GM04504 (cell line): ENCODE measurements at places on chromosomes 2 and 18.

GRCh38 chr18:63867368-63868125 lies 20.0 kb upstream of the SERPINB2 start:
- DNase-seq: no peak

DNA sequence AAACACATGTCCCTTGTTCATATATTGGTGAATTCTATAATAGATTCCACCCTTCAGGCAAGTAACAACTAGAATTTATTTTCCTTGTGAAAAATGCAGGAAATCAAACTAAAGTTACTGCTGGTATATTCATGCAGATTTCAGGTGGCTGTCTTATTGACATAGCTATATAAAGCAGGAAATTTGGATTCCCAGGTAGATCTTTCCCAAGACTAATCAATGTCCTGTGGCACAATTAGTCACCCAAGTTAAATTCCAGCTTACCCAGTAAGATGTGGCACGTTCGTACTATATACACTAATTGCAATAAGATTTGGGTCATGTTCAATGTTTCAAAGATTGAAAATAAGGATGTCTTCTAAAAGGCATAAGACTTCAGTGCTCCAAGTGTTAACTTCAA lies 42.0 kb downstream of the MYO5B start:
- no peak for DNase-seq

GRCh38 chr18:10015941-10016819 lies 102.4 kb downstream of the VAPA start:
- peak; percentile 96 for DNase-seq

- peak; percentile 55 for DNase-seq
Observed at GRCh38 chr2:120253021-120253882, 600 bp downstream of the RALB start.

GRCh38 chr2:20667151-20667530 lies 197 bp downstream of the GDF7 start:
- DNase-seq: no peak

- DNase-seq: no peak
Observed at GRCh38 chr2:44884677-44885076, 56.8 kb upstream of the SIX3 start.

DNA sequence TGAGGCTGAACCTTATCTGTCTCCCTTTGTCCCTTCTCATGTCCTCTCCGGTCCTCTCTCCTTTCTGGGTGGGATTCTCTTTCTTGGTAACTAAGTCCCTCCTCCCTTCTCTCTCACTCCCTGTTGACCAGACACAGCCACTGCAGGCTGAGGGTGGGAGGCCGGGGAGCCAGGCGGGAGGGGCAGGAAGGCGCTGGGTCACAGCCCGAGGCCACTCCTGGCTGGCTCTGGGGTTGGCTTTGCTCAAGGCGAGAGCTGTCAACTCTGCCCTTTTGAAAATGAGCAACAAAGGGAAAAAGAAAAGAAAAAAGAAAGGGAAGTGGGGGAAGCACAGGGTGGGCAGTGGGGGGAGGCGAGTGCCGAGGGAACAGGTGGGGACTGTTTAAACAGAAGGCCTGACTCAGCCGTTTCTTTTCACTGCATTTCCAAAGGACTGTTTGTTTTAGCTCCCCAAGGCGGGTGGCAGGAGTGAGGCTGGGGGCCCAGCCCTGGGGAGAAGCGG lies 70.5 kb upstream of the IGFBP5 start:
- DNase-seq: no peak

GRCh38 chr2:46076251-46076650 lies 221.0 kb upstream of the EPAS1 start:
- peak; percentile 70 for DNase-seq

DNA sequence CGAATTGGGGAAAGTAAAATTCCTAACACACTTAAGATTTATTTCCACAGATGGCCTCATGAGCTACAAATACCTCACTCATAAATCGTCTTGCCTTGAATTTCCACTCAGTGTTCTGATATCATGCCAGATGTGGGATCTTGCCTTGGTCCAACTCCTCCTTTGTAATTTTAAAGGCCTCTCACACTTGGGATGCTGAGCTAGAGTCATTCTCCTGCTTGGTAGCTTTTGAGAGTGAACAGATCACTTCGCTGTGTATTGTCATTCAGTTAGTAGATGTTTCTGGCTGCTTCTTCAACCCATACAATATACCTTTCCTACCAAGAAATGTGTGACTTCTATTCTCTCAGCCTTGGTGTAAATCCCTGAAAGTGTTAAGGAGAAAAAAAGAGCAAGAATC lies 309.2 kb downstream of the NRXN1 start:
- DNase-seq: no peak

DNA sequence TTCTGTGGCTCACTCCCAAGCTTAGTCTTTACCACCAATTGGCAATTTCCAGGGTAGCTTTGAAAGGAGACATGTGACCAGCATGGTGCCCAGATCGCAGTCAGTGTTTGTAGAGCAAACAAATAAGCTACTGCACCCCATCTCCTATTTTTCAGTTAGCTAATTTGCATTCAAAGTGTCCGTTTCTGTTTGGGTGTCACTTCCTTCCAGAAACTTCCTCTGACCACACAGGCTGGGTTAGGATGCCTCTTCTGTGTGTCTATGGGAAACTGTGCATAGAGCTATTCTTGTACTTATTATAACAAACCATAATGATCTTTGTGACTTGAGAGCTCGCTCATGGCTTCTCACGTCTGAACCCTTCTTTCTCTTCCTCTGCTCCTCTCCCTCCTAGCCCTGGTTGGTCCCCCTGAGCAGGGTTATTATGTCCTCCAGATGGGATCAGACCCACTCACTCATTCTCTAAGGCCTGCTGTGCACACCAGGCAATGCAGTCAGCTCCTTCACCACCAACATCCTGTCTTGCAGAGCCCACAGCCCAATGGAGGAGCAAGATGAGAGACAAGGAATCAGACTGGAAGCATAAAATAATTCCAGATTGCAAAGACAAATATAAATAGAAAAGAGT lies 101.2 kb upstream of the ALK start:
- DNase-seq: no peak

DNA sequence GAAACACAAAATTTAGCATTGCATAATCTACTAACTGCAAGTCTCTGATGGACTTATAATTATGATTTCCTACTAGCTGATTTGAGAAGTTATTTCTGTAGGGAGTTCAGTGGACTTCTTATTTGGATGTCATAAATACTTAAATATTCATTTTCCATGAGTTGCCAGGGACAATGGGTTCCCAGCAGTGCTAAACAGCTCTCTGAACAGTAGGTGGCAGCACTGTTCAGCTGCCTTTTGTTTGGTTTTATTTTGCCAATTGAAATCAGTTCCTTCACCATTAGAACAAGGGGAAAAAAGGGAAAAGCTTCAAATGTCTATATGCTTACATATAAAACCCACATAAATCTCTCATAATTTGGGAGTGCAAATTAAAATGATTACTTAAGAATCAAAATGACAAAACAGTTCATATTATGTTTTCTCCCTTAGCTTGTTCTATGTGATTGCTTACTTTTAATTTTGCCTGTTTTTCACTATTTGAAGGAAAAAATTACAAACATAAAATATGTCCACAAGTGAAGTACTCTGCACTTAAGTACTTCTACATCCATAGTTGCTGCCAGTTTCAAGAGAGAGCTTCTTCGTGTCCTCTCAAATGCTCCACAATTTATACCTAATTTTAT lies 898.9 kb downstream of the CPS1 start:
- DNase-seq: peak; percentile 9

DNA sequence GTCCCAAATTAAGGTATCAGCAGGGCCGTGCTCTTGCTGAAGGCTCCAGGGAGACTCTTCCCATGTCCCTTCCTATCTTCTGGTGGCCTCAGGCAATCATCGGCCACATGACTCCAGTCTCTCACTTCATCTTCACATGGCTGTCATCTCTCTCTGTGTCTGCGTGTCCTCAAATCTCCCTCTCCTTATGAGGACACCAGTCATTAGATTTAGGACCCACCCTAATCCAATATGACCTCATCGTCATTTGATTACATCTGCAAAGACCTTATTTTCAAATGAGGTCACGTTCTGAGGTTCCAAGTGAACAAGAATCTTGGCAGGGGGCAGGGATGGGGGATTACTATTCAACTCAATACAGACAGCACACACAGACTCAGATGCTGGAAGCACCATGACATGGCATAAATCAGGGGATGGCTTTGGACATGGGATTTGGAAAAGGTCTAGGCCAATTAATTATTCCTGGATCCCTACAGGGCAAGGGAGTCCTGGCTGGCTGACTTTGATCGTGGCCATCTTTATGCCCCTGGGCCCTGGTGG lies 210.0 kb upstream of the SKOR2 start:
- no peak for DNase-seq

- DNase-seq: no peak
Observed at GRCh38 chr2:111705239-111705638, 178.8 kb downstream of the ANAPC1 start.

DNA sequence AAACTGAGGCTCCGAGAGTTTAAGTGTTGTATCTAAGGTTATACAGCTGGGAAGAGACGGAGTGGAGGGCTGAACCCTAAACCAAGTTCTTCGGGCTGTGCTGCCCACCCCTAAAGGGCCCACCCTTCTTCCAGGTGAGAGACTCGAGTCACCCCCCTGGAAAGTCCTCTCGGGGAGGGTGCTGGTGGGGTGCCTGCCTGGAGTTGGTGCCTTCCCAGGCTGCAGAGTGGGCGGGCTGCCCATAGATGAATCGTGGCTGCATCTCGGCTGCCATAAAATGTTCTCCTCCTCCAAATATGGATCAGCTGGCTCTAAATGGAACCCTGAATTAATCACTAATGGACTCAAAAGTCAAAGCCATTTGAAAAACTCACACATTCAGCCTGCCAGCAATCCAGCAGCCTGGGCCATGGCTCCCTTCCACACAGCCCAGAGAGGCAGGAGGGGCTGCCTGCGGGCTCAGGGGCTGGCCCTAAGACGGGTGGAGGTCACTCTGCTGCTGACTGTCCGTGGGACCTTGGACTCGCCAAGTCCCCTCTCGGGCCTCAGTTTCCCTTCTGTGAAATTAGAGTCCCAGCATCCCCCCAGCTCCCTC lies 7.7 kb downstream of the CIB4 start:
- DNase-seq: no peak

GRCh38 chr18:37476182-37476581 lies 89.4 kb downstream of the CELF4 start:
- no peak for DNase-seq

GRCh38 chr18:63836456-63836855 lies 51.0 kb upstream of the SERPINB2 start:
- DNase-seq: no peak

DNA sequence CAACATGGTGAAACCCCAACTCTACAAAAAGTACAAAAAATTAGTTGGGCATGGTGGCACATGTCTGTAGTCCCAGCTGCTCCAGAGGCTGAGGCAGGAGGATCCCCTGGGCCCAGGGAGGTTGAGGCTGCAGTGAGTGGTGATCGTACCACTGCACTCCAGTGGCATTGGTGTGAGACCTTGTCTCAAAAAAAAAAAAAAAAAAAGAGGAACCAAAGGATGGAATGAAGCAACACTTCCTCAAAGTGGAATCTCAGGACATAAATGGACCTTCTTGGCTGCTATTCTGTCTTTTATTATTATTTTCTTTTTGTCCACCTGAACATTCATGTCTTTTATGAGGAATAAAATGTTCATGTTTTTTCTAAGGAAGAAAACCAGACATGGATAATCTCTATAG lies 13.7 kb downstream of the GEMIN6 start:
- no peak for DNase-seq

- no peak for DNase-seq
Observed at GRCh38 chr2:165804719-165805118, 10.7 kb upstream of the GALNT3 start.

- no peak for DNase-seq
Observed at GRCh38 chr2:64780041-64780440, 126.3 kb upstream of the SERTAD2 start.

GRCh38 chr2:157792335-157793052 lies 83.6 kb downstream of the ACVR1 start:
- no peak for DNase-seq

GRCh38 chr2:26685989-26686839 lies 6.3 kb upstream of the KCNK3 start:
- no peak for DNase-seq

DNA sequence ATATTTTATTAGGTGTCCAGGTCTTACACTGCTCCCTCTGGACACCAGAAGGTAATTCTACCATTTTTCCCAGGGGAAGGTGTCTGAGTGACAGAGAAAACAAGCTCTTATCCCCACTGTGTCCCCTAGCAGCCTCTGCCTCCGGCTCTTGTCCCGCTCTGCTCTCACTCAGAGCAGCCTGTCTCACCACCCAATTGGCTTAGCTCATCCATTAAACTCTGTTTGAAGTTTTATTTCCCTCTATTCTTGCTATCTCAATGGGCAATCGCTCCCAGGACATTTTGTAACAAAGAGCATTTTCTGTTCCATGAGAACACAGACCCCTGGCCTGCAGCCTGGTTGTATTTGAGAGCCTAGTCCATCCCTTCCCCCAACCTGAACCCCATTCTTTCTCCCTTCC lies 90.6 kb upstream of the LDAH start:
- DNase-seq: no peak

- no peak for DNase-seq
Observed at GRCh38 chr2:233402346-233402745, 48.1 kb downstream of the DGKD start.

DNA sequence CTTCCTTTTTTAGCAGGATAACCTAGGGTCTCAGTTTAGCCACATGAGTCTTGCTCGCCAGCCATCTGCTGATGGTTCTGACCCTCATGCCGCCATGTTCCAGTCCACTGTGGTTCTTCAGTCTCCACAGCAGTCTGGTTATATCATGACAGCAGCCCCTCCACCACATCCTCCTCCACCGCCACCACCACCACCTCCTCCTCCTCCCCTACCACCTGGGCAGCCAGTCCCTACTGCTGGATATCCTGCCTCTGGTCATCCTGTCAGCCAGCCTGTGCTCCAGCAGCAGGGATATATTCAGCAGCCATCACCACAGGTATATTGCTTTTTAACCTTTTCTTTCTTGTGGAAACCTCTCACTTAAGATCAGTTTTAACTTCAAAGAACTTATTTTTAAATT lies 89.9 kb upstream of the UBXN4 start:
- DNase-seq: no peak

GRCh38 chr2:15521641-15522181 lies 39.4 kb downstream of the NBAS start:
- no peak for DNase-seq

DNA sequence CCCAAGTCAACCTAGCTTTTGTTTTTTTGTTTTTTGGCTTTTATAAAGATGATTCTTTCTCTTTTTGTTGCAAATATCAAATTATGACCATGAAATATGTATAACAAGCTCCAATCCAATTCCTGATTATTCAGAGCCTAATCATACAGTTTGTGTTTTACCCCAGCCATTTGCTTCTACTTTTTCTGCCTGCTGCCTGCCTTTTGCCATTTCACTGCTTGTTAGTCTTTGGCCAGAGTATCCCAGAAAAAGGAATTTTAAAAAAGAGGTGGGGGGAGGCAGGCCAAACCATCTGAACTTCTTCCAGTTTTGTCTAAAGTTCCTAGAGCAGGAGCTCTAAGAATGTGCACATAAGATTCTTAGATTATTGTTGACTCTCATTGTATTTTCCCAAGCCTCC lies 211.9 kb upstream of the VRK2 start:
- DNase-seq: no peak
